Prostate gland (tissue), 2 donors: ENCODE measurements at places on chromosomes 6 and 20. TPM values are rescaled to one million over a fixed set of nuclear protein-coding genes. Genes with fewer than 3 reads are reported as not detected.

DNA sequence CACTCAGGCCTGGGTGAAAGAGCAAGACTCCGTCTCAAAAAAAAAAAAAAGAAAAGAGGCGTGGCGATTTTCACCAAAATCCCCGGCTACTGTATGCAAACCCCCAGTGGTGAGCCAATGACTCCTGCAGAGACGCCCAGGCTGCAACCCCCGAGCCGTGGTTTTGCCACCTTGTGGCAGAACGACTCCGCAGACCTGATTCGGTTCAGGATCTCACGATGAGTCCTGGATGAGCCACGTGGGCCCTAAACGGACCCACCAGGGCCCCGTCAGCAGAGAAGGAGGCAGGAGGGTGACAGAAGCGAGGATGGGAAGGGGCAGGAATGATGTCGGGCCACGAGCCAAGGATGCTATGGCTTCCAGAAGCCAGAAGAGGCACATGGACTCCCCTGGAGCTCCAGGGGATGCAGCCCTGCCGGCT, 42.5 kb downstream of the SLC2A4RG start:
- DNase-seq, result no peak

LTB gene
- not detected for total RNA-seq

DNA sequence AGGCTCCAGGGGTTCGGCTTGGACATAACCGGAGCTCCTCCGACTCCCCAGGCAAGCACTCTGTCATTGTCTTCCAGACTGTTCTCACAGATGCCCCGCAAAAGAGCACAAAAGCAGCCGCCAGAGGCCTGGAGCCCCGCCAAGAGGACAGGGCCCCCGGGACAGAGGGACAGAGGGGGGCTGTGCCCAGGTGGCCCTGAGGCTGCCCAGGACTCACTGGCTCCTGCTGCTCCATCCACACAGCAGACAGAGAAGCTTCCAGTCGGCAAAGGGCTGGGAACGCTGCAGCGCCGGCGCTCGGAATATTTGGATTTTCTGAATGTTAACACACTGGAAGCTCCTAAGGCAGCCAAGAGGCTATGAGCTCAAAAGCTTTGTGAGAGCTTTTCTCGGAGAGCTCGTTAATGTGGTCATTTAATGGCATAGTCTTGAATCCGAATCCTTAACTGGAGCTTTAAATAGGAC, 68.0 kb upstream of the QKI start:
- no peak for DNase-seq

MAD2L1BP gene
- 24.9 TPM for total RNA-seq

TSHZ2 gene
- 35.1 TPM for total RNA-seq
